T-helper 1 cell treated with Interleukin-12 subunit alpha and Interleukin-12 subunit beta and Interleukin-4 antibody, amounts not matched to agents 30 ng/mL and 1 ng/mL, for 36 hours (primary cell): ENCODE measurements at places on chromosomes 12 and 14. TPM values are rescaled to one million over a fixed set of nuclear protein-coding genes. Genes with fewer than 3 reads are reported as not detected.

Gene INSM2
- total RNA-seq, result not detected in 2 replicates

Gene POTEM
- total RNA-seq, result not detected in 2 replicates

Gene TPH2
- total RNA-seq, result not detected in 2 replicates

Gene PMCH
- total RNA-seq, result 1.8 and 2.7 TPM in 2 replicates

Gene KLRK1
- total RNA-seq, result 0.12 TPM in 1 of 2 replicates, not detected in the other

Gene GPR84
- total RNA-seq, result 2.4 and 3.5 TPM in 2 replicates

Gene CSRP2
- total RNA-seq, result 0.39 and 0.41 TPM in 2 replicates

Gene PAX9
- 0.05 TPM in 1 of 2 replicates, not detected in the other for total RNA-seq

Gene TAS2R9
- 0.27 TPM in 1 of 2 replicates, not detected in the other for total RNA-seq

Gene CACNA1C
- 0.42 and 0.54 TPM in 2 replicates for total RNA-seq

Gene APOF
- not detected in 2 replicates for total RNA-seq

Gene CLEC1A
- total RNA-seq, result not detected in 2 replicates

Gene SPX
- total RNA-seq, result 0.95 and 1.2 TPM in 2 replicates

Gene CLEC4C
- total RNA-seq, result not detected in 2 replicates

Gene PRB2
- total RNA-seq, result not detected in 2 replicates

Gene SLC6A15
- total RNA-seq, result not detected in 2 replicates

Gene RPL10L
- total RNA-seq, result not detected in 2 replicates

Gene ACTR10
- 42.5 and 44.4 TPM in 2 replicates for total RNA-seq

Gene TPPP2
- not detected in 2 replicates for total RNA-seq

Gene RHOJ
- total RNA-seq, result not detected in 2 replicates

Gene SBNO1
- total RNA-seq, result 44.1 and 44.9 TPM in 2 replicates

Gene KIF5A
- total RNA-seq, result 1.5 and 2.2 TPM in 2 replicates

Gene C1R
- total RNA-seq, result 3.1 and 3.3 TPM in 2 replicates

Gene RPS6KL1
- total RNA-seq, result 5.7 and 5.9 TPM in 2 replicates

Gene CLBA1
- 0.63 and 0.69 TPM in 2 replicates for total RNA-seq

Gene PARPBP
- total RNA-seq, result 21.0 and 24.5 TPM in 2 replicates

Gene CLEC4D
- total RNA-seq, result not detected in 2 replicates

Gene RTRAF
- 168 and 175 TPM in 2 replicates for total RNA-seq

Gene VWF
- total RNA-seq, result not detected in 2 replicates

Gene MYF5
- total RNA-seq, result not detected in 2 replicates

Gene KRT78
- not detected in 2 replicates for total RNA-seq

Gene RPL41
- 3,184 and 3,191 TPM in 2 replicates for total RNA-seq

Gene ZFHX2
- total RNA-seq, result 2.9 and 3.2 TPM in 2 replicates

Gene CKAP4
- total RNA-seq, result 3.8 and 4.0 TPM in 2 replicates

Gene ACYP1
- total RNA-seq, result 34.4 and 35.0 TPM in 2 replicates

Gene STYK1
- 0.96 and 1.5 TPM in 2 replicates for total RNA-seq

Gene AMHR2
- total RNA-seq, result not detected in 2 replicates

Gene GPR65
- 13.5 and 13.8 TPM in 2 replicates for total RNA-seq

Gene GZMB
- total RNA-seq, result 1,728 and 1,734 TPM in 2 replicates

Gene CEP128
- 22.8 and 26.9 TPM in 2 replicates for total RNA-seq

Gene CIROP
- total RNA-seq, result not detected in 2 replicates

Gene VRTN
- not detected in 2 replicates for total RNA-seq
